ENCODE measurements at places on chromosomes 4 and X.
A peak's percentile ranks its signal among the peaks of the same experiment; 100 is the strongest.

GRCh38 chr4:110622841-110623717 is at the start of gene PITX2:
TSS of gene PITX2 (minus strand) at chr4:110623077. CDS start at chr4:110622460, 617 bp downstream.
- DNase-seq, result no peak

DNA sequence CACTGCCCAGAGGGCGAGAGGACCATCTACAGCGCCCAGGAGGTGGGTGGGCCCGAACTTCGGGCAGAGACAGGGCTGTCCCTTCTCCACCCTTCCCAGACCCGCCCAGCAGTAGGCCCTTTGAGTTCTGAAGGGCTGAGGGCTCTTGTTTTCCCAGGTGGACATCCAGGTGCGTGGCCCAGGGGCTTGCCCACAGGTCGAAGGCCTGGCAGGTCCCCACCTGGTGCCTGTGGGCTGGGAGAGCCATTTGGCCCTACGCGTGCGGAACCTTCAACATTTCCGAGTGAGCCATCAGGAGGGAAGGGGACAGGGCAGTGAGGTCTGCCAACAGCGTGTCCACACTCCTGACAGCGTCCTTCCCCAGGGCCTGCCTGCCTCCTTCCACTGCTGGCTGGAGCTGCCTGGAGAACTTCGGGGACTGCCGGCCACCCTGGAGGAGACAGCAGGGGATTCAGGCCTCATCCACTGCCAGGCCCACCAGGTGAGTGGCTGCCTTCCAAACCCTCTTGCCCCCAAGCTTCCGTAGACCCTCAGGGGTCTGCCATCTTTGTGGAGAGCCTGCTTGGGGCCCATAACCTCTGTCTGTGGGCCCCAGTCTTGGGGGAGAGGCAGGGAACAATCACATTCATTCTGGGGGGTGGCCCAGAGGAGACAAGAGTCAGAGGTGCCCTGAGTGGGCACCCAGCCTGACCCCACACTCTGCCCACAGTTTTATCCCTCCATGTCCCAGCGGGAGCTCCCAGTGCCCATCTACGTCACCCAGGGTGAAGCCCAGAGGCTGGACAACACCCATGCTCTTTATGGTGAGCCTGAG is 6.8 kb downstream of the PLXNB3 start:
- DNase-seq, result no peak

DNA sequence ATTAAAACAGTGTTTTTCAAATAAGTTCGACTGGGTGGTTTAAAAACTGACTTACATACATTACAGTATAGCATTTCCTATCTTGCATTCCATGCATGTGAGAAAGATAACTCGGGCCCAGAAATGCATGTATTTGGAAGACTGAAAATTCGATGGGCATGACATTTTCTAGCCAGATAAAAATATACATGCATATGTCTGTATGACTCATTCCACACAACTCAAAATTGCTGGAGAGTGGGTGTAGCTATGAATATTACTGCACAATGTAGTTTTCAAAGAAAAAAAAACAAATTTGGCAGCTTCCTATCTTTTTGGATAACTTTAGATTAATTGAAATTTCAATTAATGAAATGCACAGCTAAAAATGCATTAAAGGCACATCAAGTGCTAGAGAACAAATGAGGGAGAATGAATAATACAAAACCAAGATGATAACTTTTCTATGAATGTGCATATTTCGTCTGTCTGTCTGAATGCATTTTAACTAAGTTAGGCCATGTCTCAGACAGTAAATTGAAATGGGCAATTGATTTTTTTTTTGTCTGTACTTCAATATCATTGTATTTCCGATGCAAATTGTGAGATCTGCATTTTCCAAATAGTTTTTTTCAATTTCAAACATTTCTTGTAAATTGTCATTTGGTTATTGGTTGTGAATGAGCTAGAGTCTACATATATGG is 54.5 kb upstream of the GABRA2 start:
- DNase-seq, result no peak

GRCh38 chr4:42150653-42151567 is 1.5 kb downstream of the BEND4 start:
- DNase-seq, result no peak

GRCh38 chrX:110114260-110114776 is 111.4 kb downstream of the TMEM164 start:
- no peak for DNase-seq

DNA sequence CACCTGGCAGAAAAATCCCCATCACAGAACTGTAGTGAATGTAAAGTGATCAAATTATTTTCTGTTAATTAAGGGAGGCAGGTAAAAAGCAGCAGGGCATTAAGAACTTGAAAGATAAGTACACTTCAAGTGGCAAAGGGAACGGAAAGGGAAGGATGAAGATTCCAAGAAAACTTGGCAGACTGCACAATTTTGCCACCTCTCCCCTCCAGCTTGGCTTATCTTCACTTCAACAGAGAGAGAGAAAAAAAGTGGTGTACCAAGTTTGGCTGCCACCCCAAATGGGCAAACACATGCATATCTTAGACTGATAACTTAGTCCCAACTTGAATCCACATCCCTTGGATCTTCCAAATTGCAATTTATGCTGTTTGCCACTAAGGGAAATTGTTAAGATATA is 598.1 kb upstream of the ACTRT1 start:
- no peak for DNase-seq

DNA sequence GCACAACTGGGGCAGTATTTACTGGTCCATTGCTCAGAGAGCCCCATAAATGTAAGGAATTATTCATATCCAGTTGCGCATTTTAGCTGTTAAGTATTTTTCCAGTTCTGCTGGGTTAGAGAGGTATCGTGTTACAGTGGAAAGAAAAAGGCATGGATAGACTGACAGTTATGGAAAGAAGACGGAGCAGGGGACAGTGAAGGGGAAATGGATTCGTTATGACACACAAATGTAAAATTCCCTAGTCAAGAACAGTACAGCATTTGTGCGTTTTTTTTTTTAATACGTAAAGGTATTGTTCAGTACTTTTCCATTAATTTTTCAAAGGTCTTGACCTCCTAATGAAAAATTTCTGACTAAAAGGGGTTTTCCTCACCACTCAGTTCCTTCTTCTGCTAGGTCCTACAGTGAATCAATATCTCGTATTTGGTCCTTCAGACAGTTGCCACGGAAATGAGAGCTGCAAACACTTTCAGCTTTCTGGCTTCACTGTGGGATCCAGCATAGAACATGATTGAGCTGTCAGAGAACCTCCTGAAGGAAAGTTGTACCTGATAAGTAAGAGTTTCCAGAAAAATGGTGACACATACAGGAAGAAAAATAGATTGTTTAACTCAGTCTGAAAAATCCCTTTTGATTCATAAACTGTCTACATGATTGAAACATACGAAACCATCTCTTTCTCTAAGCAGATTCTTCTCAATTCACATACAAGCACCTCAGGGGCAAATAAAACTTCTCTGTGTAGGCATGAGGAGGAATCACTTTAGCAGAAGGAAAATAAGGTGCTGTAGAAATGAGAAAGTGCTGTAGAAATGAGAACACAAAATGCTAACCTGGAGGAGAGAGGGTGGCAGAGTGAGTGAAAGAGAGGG is 21.8 kb upstream of the BBS12 start:
- DNase-seq, result no peak

- DNase-seq, result no peak
Observed at GRCh38 chr4:24240655-24241054, 343.7 kb downstream of the DHX15 start.

DNA sequence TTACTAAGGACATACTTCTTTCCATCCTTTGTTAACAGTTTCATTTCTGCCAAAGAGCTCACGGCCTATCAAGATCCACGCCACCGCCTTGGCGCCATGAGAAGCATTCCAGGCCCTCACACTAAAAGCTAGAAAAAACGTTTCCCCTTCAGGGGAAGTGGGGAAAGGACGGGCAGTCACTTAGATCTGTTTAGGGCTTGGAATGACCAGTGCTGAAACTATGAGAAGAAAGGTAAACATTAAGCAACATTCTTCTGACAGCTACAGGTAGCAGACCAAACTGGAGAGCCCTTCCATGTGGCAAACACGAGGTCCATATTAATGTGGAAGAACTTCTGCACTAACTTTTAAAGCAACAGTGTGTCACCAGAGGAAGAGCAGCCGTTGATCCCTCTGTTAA is 146.7 kb downstream of the SH3KBP1 start:
- DNase-seq, result no peak

DNA sequence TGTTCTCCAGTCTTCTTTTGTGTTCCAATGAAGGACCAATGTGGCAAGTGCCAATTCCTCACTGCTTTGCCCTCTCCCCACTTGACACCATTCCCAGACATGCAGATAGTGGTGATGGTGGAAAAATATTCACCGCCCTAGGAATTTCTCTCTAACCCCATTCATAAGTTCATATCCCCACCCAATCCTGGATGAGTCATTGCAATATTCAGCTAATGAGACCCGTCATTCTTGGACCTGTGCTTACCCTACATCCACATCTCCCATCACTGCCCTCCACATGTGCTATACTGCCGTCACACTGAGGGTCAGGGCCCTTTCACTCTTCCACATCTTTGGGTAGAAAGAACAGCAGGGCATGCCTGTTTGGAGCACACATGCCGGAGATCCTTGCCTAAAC is 199.2 kb downstream of the KCNIP4 start:
- no peak for DNase-seq

GRCh38 chrX:8629871-8630270 is 102.1 kb downstream of the ANOS1 start:
- DNase-seq, result no peak

GRCh38 chr4:138113819-138114400 is 128.2 kb downstream of the SLC7A11 start:
- no peak for DNase-seq

DNA sequence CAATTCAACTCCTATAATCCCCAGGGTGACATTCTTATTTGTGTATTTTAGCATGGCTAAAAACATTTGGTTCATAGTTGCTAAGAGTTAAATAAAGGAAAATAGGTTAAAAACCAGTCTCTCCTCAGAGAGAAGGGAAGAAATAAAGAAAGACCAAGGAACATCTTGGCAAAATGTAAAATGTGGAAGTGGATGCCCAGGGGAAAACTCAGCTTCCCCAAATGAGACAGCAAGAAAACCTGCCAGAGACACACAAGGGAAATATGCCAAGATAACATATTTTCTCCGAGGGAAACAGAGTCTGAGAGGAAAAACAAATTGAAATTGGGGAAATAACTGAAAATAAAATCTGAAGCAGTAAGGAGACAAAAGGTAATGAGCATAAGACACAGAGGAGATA is 1569.3 kb downstream of the PCDH18 start:
- no peak for DNase-seq

DNA sequence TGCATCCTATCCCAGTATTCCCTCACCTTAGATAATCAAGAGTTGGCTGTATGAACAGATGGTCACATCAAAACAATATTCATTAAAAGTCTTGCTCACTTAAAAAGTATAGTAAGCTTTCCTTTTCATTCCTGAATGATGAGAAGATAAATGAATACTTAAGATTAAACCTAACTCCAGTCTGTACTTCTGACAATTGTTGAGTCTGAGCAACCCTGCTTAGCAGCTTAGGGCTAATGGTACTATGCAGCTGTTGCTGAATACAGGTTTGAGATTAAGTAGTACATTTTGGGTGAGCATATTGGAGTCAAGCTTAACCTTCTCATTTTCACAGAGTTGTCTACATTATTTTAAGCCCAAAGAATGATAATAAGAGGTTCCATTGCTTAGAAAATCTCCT is 121.7 kb upstream of the ETNPPL start:
- DNase-seq, result no peak

DNA sequence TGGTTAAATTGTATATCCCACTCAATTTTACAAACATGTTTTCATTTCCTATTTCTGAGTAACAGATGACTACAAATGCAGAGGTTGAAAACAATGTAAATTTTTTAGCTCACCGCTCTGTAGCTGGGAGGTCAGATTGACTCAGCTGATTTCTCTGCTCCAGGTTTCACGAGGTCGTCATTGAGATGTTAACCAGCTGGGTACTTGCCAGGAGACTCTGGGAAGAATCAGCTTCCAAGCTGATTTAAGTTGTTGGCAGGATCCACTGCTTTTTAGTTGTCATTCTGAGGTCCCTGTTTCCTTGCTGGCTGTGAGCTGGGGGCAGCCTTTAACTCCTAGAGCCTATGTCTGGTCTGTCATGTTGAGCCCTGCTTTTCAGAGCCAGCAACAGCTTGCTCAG is 864.3 kb upstream of the AGA start:
- DNase-seq, result no peak

DNA sequence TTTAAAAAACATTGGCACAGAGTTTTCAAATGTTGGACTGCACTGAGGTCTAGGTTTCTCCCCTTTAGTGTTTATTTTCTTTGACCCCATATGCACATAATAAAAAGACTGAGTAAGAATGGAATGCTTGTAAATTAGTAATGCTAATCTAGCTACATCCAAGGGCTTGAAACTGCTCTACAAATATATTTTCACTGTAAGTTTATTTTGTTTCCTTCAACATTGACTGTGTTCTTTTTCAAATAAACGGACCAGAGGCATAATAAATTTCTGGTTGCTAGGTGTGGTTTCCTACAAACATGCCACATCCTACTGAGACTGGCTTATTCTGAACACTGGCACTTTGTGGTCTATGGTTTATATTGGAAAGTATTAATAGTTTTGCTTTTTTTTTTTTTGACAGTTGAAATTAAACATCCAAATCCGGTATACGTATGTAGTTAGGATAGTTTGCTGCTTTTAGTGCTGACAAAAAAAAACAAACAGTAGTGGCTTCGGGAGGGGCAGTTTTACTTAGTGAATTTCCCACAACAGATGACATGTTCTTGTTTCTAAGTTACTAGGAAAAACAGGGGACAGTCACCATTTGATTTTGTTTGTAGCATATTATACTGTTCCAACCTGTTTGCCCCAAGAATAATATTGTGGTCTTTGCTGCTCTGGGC is 13.2 kb downstream of the CA5B start:
- no peak for DNase-seq

DNA sequence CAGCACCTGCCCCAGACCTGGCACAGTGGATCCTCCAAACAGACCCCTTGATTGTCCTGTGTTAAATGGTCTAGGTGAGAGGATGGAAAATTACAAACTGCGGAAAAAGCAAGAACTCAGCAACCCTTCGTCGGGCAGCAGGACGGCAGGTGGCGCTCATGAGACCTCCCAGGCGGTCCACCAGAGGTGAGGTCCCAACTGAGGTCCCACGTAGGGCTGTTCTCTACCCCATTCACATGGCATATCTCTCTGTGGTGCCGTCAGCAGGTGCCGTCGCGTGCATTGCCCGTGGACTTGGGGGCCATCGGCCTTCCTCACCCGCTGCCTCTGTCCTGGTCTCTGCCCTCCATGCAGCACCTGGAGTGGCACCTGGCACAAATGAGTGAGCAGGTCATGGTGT is 88.2 kb downstream of the CRMP1 start:
- DNase-seq, result no peak

- DNase-seq, result no peak
Observed at GRCh38 chr4:90025248-90025647, 101.9 kb upstream of the CCSER1 start.

DNA sequence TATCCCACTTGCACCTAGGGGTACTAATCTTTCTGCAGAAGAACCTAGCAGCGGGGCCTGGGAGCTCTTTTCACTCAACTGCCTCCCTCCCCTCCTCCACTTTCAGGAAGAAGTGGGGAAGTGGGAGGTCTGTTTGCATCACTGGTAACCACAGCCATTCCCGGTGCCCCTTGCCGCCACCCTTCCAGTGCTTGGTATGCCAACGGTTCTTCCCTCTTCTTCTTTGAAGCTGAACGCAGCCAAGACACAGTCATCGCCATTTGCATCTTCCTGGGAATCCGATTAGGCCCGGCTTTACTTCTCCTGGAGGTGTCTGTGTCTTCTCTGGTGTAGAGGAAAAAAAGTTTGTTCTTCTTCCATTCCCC is 47.2 kb upstream of the RBPJ start:
- DNase-seq, result peak; percentile 16

GRCh38 chr4:148735432-148736155 is 293.4 kb upstream of the NR3C2 start:
- no peak for DNase-seq

- DNase-seq, result peak; percentile 53
Observed at GRCh38 chr4:82044141-82044993, 329.4 kb downstream of the HNRNPD start.

All from dorsolateral prefrontal cortex (tissue), 122 donors.